Activated naive CD8-positive, alpha-beta T cell treated with anti-CD3 and anti-CD28 coated beads, Interleukin-2, amount 10 ng/mL, durations not matched to agents 7 days and 5 days (primary cell): ENCODE measurements at places on chromosomes 16 and 17.

DNA sequence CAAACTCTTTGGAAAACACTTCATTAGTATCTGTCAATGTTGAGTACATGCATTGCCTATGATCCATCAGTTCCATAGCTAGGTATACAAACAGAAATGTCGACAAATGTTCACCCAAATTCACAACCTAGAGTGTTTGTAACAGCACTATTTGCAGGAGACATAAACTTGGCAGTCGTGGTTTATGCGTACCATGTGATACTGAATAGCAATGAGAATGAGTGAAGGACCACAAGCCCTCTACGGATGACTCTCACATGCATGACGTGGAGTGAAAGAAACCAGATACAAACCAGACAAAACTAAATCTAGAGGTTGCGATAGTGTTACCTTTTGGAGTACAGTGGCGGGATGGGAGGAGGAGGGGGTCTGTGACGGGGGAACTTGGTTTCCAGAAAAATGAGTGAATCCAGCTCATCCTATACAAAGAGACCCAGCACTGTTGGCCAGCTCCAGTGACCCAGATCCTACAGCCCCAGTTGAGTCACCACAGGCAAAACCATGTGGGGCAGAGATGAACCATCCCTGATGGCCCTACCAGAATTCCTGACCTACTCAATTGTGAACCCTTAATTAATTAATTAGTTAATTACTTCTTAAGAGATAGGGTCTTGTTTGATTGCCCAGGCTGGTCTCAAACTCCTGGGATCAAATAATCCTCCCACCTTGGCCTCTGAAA is 15.9 kb upstream of the ULK2 start:
- peaks cover 1% of the 10 kb centered on the region for H3K4me1 ChIP-seq
- H3K27me3 ChIP-seq: no peaks in the 10 kb centered on the region
- no peak for DNase-seq
- no peaks in the 10 kb centered on the region for H3K36me3 ChIP-seq

- no peak overlapping the region for H3K27ac ChIP-seq
- no peak overlapping the region for H3K4me3 ChIP-seq
Measured at GRCh38 chr16:49987381-49987780, 37.6 kb upstream of the CNEP1R1 start.

DNA sequence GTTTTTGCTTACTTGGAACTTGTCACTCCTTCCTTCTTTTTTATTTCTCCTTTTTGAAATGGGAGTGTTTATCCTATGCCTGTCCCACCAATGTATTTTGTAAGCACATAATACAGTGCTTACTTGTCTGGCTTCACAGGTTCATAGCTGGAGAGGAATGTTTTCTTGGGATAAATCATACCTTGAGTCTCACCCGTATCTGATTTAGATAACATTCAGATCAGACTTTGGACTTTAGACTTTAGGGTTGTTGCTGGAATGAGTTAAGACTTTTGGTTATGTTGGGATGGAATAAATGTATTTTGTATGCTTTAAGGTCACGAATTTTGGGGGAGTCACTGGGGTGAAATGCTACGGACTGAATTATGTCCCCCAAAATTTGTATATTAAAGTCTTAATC is 13.0 kb upstream of the LRRC75A start:
- no peak overlapping the region for H3K27ac ChIP-seq
- no peaks in the 10 kb centered on the region for H3K36me3 ChIP-seq
- no peak for DNase-seq
- peaks cover 12% of the 10 kb centered on the region for H3K27me3 ChIP-seq

- H3K4me1 ChIP-seq: peaks cover 5% of the 10 kb centered on the region
- no peak overlapping the region for H3K4me3 ChIP-seq
- H3K36me3 ChIP-seq: peaks cover 31% of the 10 kb centered on the region
- no peak overlapping the region for H3K27ac ChIP-seq
Measured at GRCh38 chr17:78039581-78039980, 81.1 kb downstream of the TNRC6C start.

GRCh38 chr16:89025636-89026035 is 48.6 kb upstream of the CBFA2T3 start:
- no peak for DNase-seq
- peaks cover 9% of the 10 kb centered on the region for H3K4me1 ChIP-seq
- H3K27ac ChIP-seq: no peak overlapping the region
- no peaks in the 10 kb centered on the region for H3K27me3 ChIP-seq

DNA sequence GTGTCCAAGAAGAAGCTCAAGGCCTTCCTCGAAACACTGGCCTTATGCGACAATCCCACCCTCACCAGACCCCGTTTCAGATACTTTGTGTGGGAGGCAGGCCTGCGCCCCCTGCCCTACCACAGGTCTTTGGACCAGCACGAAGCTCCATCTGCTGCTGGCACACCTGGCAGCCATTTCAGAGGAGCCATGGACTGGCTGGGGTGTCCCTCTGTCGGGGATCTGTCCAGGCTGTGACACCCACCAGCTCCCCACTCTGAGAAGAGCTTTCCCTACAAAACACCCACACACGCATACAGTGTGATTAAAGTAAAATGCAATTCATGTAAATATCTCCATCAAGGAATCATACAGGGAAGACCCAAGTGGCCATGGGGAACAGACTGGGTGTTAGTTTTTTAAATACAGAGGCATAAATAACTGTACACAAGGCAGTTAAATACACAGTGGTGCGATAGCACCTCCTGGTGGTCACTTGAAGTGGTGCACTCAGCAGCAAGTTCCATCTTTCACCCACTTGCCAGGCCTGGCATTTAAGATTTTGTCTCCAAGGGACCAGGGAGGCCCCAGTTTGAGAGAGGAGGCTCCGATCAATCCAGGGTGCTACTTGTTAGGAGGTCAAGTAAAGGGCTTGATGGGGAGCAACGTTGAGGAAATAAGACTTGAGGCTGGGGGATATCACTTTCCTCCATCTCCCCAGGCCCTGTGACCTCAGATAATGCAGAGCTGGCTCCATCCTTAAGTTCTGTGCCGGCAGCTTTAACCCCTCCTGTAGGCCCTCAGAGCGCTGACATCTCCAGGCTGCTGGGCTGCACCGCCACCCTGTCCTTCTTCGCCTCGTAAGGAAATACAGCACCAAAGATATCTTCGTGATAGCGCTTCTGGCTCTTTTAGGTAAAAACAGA is 43.6 kb downstream of the NOS2 start:
- H3K27ac ChIP-seq: no peak overlapping the region
- H3K27me3 ChIP-seq: no peaks in the 10 kb centered on the region
- no peaks in the 10 kb centered on the region for H3K4me1 ChIP-seq
- H3K36me3 ChIP-seq: no peaks in the 10 kb centered on the region

- peak overlapping the region; percentile 68 for H3K27ac ChIP-seq
- H3K27me3 ChIP-seq: no peaks in the 10 kb centered on the region
- H3K36me3 ChIP-seq: peaks cover 23% of the 10 kb centered on the region
Measured at GRCh38 chr17:80873307-80873951, 118.2 kb upstream of the CHMP6 start.

DNA sequence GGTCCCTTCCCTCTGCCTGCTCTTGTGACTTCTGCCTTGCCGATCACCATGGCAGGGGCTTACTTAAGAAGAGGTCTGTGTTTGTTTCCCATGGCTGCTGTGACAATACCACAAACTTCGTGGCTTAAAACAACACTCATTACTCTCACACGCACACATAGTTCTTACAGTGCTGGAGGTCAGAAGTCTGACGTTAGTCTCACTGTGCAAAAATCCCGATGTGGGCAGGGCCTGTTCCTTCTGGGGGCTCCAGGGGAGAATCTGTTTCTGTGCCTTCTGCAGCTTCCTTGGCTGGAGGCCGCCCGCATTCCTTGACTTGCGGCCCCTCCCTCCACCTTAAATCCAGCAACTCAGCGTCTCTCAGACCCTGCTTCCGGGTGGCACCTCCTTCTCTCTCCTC is 249.2 kb upstream of the GSE1 start:
- H3K36me3 ChIP-seq: no peaks in the 10 kb centered on the region
- H3K27me3 ChIP-seq: no peaks in the 10 kb centered on the region
- H3K4me1 ChIP-seq: no peaks in the 10 kb centered on the region
- no peak overlapping the region for H3K4me3 ChIP-seq
- DNase-seq: no peak

DNA sequence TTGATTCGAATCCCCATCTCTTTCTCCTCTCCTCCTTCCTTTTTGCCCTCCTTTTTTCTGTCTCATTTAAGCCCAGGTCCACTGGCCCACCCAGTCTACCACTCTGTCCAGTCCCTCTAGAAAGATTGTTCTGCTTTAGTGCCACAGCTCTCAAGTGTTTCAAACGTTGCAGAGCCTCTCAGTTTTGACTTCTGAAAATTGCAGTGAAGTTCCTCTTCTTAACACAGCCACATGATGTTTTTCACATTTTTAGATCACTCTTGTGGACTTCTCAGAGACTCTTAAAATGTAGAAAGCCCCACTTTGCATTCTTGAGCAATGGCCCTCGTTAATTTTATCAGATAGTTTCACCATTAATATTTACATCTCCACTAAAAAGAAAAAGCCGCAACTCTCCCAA is 253.1 kb downstream of the HAPSTR1 start:
- no peaks in the 10 kb centered on the region for H3K36me3 ChIP-seq
- H3K27ac ChIP-seq: no peak overlapping the region
- DNase-seq: no peak
- H3K4me1 ChIP-seq: no peaks in the 10 kb centered on the region

- DNase-seq: no peak
- no peaks in the 10 kb centered on the region for H3K4me1 ChIP-seq
- no peak overlapping the region for H3K4me3 ChIP-seq
- H3K27ac ChIP-seq: no peak overlapping the region
- no peaks in the 10 kb centered on the region for H3K36me3 ChIP-seq
- peaks cover 12% of the 10 kb centered on the region for H3K27me3 ChIP-seq
Measured at GRCh38 chr17:50824429-50824828, 11.0 kb upstream of the WFIKKN2 start.

DNA sequence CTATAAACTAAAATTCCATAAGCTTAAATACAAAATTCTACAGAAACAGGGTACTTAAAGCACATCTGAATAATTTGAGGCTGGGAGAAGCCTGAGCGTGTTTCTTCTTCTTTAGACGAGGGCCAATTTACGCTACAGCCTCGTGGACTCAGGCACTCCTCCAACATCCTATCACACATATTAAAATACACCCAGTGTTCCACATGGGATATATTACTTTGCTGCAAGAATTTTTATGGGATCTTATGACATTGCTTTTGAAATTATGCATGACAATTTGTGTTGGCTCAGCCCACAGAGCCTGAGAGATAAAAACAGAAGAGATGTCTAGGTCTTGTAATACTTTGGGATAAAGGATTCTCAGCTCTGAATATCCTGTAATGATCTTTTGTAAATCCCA is 3.5 kb upstream of the TANGO6 start:
- DNase-seq: no peak
- H3K27me3 ChIP-seq: no peaks in the 10 kb centered on the region
- peaks cover 10% of the 10 kb centered on the region for H3K4me1 ChIP-seq
- H3K36me3 ChIP-seq: no peaks in the 10 kb centered on the region
- H3K27ac ChIP-seq: no peak overlapping the region

GRCh38 chr16:35569413-35569812 is 2110.0 kb downstream of the TP53TG3F start:
- H3K4me3 ChIP-seq: no peak overlapping the region
- no peaks in the 10 kb centered on the region for H3K36me3 ChIP-seq
- H3K27me3 ChIP-seq: no peaks in the 10 kb centered on the region

GRCh38 chr16:27232061-27232900 is 29.0 kb downstream of the KDM8 start:
- peaks cover 19% of the 10 kb centered on the region for H3K36me3 ChIP-seq
- peak overlapping the region; percentile 100 for H3K27ac ChIP-seq
- no peaks in the 10 kb centered on the region for H3K27me3 ChIP-seq

DNA sequence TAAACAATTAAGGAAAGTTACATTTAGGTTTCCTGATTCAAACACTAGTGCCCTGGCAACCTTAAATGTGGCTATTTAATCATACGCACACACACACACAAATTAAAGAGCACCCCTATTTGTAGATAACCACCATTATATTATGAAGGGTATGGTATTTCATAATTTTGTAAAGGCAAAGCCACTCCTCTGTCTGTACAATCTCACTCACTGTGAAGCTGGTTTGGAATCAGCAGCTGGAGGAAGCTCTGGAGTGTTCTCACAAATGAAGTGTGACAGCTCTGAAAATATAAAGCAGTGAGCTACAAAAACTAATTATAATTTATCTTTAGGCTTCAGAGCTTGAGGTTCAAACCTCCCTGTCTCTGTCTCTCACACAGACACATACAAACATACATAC is 57.9 kb upstream of the KCNJ16 start:
- DNase-seq: no peak
- H3K4me1 ChIP-seq: no peaks in the 10 kb centered on the region
- no peak overlapping the region for H3K4me3 ChIP-seq
- H3K27me3 ChIP-seq: no peaks in the 10 kb centered on the region

DNA sequence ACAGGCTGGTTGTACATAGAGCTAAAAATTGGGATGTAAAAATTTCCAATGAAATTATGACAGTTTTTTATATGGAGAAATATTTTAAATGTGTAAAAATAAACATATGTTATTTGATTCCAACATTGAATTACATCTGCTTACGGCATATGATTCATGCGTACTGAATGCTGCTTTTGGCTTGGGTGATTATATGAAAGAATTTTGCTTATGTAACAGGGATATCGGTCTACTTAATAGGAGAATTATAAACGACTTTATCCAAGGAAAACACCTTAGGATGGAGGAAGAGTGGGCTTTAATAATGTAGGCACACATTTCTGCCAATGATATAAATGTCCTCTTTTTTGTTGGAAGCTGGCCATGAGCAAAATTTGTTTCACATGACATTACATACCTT is 197.3 kb upstream of the GOT2 start:
- no peak overlapping the region for H3K27ac ChIP-seq
- H3K36me3 ChIP-seq: no peaks in the 10 kb centered on the region
- no peaks in the 10 kb centered on the region for H3K4me1 ChIP-seq

GRCh38 chr17:70859829-70860228 is 690.5 kb downstream of the KCNJ2 start:
- H3K4me1 ChIP-seq: no peaks in the 10 kb centered on the region
- H3K27me3 ChIP-seq: no peaks in the 10 kb centered on the region
- no peak overlapping the region for H3K4me3 ChIP-seq

GRCh38 chr16:27838536-27839175 is 224.9 kb downstream of the GSG1L start:
- no peaks in the 10 kb centered on the region for H3K4me1 ChIP-seq
- DNase-seq: no peak
- H3K27ac ChIP-seq: no peak overlapping the region
- peaks cover 29% of the 10 kb centered on the region for H3K27me3 ChIP-seq
- H3K36me3 ChIP-seq: no peaks in the 10 kb centered on the region
- no peak overlapping the region for H3K4me3 ChIP-seq

DNA sequence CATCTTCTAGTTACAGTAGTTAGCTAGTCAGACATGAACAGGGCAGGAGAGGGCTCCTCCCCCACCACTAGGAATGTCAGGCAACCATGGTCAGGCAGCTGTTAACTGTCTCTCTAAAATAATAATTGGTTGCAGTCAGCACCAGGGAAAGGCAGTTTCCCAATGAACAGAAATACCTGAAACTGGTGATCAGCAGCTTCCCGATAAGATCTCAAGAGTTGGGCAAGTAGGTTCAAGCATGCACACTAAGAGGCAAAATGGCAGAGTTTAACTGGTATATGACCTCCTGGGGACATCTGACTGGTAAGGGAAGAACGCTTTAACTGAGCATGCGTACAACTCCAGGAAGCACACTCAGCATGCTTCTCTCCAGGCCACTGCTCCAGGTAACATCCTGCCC is 12.6 kb upstream of the XYLT1 start:
- H3K27ac ChIP-seq: no peak overlapping the region
- no peaks in the 10 kb centered on the region for H3K4me1 ChIP-seq
- DNase-seq: no peak
- H3K36me3 ChIP-seq: peaks cover 4% of the 10 kb centered on the region
- H3K27me3 ChIP-seq: peaks cover 21% of the 10 kb centered on the region

GRCh38 chr16:74080311-74080710 is 216.3 kb upstream of the PSMD7 start:
- H3K36me3 ChIP-seq: peaks cover 1% of the 10 kb centered on the region
- no peaks in the 10 kb centered on the region for H3K4me1 ChIP-seq
- no peak for DNase-seq
- no peak overlapping the region for H3K27ac ChIP-seq
- no peak overlapping the region for H3K4me3 ChIP-seq
- H3K27me3 ChIP-seq: no peaks in the 10 kb centered on the region
